Hematopoietic multipotent progenitor cell treated with erythropoietin and hydrocortisone succinate and interleukin-3 and kit ligand, for 8 days (in vitro differentiated cells): ENCODE measurements at places on chromosomes 7 and 10.

DNA sequence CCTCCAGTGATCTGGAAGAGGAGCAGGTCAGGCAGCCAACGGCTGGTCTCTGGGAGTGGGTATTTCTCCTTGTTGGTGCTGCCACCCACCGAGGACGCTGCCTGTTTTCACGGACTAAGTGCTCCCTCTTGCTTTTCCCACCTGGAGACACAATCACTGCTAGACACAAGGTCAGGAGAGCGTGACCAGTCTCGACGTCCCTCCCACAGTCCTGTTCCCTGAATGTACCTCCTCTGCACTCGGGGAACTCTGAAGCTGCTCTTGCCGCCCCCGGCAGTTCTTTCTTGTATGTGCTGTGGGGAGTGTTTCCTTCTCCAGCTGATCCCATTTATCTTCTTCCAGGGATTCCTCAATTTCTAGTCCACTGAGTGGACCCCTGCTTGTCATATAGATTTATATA, 89.4 kb downstream of the CYTH3 start:
- no peak for DNase-seq

GRCh38 chr7:106721816-106722785, 61.1 kb upstream of the CCDC71L start:
- no peak for DNase-seq

- DNase-seq: no peak
Observed at GRCh38 chr7:93981480-93981874, 22.7 kb downstream of the BET1 start.

DNA sequence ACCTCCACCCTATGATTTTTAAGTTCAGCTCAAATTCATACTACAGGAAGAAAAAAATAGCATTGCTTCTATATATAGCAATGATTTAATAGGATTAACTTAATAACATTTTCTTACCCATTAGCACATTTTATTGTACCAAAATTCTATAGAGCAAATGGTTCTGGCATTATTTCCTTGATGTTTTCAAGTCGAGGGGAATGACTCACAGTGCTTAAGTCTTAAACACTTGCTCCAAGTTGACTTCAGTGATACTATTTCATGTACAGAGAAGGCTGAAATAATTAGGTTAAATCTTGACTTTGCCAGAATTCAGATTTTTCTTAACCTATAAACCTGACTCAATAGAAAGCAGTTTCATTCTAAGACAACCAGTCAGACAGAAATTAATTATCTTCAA, 1133.8 kb downstream of the SORCS3 start:
- no peak for DNase-seq

- DNase-seq: no peak
Observed at GRCh38 chr7:42440951-42441350, 203.9 kb upstream of the GLI3 start.

GRCh38 chr10:59799421-59799820, 46.2 kb upstream of the MRLN start:
- no peak for DNase-seq

- DNase-seq: no peak
Observed at GRCh38 chr7:117217106-117218035, 105.5 kb downstream of the WNT2 start.

DNA sequence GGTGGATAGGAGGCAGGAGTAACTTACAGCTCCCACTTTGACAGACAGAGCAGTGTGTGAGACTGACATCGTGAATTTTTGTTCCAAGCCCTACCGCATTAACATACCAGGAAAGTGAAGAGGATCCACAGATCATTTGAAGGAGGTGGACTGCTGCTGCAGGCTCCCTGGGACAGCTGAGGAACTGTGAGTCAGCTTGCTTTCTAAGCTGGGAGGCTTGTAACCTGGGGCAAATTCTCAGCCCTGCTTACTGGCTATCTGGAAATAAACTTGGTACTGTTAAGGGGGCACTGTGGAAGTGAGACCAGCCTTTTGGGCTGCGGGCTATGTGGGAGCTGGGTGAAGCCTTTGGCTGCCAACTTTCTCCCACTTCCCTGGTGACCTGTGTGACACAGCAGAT, 1202.5 kb downstream of the DNAJB9 start:
- DNase-seq: no peak

- DNase-seq: no peak
Observed at GRCh38 chr7:20574784-20575720, 40.4 kb upstream of the ABCB5 start.

GRCh38 chr10:74418285-74418872, 267.4 kb downstream of the ADK start:
- peak; percentile 6 for DNase-seq

GRCh38 chr7:11699666-11700065, 132.3 kb downstream of the THSD7A start:
- DNase-seq: no peak

GRCh38 chr10:48390933-48391845, 84.7 kb downstream of the MAPK8 start:
- DNase-seq: no peak

- no peak for DNase-seq
Observed at GRCh38 chr7:149544028-149544427, 46.4 kb upstream of the ZNF746 start.

DNA sequence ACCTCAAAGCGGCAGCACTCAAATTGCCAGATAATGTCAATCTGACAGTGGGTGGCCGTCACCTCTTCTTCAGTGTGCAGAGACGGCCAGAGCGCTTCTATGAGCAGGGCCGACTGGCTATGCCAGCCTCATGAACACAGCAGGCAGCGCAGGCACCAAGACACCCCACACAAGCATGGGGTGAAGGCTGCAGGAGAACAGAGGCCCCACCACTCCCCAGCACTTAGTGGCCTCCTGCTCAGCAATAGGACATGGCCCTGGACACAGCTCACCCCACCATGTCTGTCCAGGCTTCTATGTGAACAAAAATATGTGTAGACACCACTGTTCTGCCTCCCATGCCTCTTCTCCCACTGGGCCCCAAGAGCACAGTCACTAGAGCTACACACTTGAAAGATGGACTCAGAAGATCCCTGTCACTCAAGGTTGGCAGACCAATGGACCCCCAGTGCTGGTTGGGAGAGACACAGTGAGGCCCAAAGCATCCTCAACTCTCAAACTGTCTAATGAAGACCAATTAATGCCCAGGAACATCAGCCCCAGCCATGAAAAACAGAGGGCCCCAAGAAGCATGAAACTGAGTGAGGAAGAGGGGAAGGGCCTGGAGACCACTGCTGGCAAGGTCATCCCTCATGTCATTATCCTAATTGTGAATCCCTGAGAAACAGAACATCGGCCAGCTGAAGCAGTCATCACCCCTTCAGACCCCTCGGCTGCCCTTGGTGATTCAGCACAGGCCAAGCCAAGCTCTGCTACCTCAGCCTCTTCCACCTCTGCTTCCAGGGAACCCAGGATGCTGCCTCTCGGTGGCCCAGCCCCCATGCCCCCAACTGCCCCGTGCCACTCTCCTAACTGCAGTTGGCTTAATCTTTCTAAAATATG, 77.7 kb downstream of the GRID1 start:
- DNase-seq: no peak

DNA sequence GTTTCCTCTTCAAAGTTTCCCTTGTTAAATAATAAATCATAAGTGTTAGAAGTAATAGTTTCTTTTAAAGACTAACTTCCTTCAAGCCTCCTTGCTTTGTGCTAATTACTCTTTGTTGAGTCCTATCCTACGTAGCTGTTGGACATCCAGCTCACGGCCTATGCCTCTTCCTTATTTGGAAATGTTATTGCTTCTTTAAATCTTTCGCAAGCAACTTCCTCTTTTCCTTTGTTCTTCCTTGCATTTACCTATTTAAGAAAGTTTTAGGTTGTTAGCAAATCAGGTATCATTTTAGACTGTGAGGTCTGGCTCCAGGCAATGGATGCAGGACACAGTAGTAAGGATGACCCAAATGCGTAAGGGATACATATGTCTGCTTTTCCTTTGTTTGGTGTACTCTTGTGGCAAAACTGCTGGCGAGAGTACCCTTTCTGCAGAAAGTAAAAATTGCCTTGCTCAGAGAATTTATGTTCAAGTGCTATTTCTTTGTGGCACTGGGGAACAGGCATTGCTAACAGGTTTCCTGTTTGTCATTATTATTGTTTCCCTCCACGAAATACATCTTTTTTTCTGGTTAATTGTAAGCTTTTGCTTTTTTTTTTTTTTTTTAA, 110.5 kb downstream of the DYNC2I1 start:
- no peak for DNase-seq

DNA sequence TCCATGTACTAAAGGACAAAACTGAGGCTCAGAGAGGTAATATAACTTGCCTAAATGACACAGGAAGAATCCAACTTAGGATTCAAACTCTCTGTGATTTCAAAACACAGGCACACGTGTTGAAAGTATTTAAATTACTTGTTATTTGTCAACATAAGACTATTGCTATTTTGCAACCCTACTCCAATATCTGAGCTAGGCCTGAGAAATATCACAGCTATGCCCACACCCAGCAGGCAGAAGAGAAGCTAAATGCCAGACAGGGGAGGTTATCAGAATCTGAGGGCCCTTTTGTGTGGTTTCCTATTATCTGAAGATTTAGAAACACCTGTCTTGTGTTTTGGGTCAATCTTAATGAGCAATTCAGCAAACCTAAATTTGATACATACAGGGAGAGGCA, 204.3 kb downstream of the ANK3 start:
- DNase-seq: no peak

DNA sequence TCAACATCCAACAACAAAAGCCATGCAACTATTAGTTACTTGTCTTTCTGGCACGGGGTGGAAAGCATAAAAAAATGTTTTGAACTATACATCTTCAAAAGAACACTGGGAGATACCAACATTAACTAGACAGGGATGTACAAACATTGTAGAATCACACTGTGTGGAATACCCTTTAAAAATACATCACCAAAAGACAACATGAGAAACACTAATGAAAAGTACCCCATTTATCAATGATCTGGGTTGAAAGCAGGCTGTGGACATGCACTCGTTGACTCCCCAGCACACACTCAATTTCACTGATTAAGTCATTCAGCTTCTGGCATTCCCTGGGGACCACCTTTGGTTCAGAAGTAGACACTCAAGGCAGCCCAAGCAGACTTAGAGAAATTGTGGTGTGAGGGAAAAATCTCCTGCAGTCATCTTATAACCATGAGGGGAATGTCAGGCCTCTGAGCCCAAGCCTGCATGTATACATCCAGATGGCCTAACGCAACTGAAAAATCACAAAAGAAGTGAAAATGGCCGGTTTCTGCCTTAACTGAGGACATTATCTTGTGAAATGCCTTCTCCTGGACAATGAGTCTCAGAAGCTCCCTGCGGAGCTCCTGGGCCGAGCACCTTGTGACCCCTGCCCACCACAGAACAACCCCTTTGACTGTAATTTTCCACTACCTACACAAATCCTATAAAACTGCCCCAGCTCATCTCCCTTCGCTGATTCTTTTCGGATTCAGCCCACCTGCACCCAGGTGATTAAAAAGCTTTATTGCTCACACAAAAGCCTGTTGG, 53.0 kb downstream of the CACUL1 start:
- DNase-seq: no peak

DNA sequence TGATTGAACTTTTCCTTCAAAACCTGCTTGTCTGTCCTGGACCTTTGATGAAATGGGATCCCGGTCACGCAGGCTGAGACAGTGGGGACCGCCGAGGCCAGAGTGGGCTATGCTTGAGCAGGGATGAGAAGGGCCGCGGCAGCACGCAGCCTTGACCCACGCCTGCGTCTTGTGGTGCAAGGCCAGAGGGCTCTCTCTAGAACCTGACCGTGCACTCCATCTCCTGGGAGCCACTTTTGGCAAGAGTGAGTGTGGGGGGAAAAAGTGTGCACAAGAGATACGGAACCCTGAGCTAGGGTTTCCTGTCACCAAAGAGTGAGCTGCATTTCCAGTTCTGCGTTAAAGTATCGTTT, 42.4 kb downstream of the WIPI2 start:
- DNase-seq: no peak

- DNase-seq: no peak
Observed at GRCh38 chr7:95404316-95404865, 8.2 kb upstream of the PON3 start.

DNA sequence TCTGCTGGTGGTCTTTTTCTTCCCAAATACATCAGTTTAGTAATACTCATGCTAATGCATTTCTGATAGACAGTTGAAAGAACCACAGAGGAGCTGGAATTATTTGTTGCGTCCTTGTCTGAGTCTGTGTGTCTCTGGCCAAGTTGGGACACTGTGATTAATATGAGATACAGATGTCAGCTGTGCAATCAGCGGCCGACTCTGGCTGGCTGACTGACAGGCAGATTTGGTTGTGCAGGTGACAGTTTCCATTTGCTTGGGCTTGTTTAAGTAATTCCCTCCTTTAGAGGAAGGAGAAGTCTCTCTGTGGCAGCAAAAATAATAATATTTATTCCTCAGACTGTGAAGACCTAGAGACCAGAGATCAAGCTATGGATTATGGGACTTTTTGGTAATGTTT, 176.2 kb upstream of the CHRM2 start:
- no peak for DNase-seq

DNA sequence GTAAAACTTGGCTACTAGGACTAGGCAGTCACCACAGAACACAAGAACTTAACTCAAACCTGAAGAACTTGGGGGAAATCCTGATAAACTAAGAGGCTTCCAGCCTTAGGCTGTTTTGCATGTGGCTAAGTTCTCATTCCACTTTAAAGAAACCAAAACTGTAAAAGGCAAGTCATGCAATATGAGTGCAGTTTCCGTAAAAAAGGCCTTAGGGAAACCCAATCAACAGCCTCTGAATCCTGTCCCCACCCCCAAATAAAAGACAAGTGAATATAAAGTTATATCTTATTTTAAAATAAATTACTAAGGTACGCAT, 95.1 kb downstream of the USP6NL start:
- DNase-seq: no peak

GRCh38 chr10:124763267-124763666, 19.1 kb upstream of the FAM53B start:
- DNase-seq: no peak

DNA sequence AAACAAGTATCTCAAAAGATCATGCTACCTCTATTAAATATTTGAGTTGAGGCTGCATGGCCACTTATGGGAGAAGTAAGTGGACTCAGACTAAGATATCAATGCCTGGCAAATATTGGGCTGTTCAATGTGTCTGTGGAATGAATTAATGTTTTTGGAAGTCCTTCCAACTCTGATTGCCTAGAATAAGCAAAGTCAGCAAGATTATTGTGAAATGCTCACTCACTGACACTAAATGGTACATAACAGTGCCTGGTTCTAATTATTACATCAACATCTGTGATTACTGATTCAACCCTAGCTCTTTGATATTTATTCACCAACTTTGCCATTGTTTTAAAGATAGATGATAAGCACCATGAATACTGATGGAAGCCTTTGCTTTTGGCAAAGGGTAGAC, 45.5 kb upstream of the HDAC9 start:
- no peak for DNase-seq

DNA sequence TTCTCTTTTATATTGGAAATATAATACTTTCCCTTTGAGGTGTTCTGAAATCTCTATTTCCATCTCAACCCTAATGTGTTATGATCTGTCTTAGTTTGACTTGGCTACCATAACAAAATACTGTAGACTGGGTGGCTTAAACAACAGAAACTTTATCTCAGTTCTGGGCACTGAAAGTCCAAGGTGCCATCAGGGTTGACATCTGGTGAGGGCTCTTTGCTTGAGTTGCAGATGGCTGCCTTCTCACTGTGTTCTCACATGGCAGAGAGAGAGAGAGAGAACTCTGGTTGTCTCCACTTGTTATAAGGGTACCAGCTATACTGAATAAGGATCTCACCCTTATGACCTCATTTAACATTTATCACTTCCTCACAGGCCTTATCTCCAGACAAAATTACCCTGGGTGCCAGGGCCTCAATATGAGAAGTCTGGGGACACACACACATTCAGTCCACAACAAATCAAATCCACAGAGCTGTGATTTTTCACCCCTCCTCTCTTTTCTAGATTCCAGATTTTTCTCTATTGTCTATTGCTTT, 104.5 kb downstream of the SRI start:
- peak; percentile 13 for DNase-seq

- DNase-seq: peak; percentile 96
Observed at GRCh38 chr7:117157241-117158209, 165.3 kb downstream of the WNT2 start.
